CD4-positive, alpha-beta T cell treated with Interleukin-6 for 4 hours (primary cell): ENCODE measurements at places on chromosomes 12 and 14.

DNA sequence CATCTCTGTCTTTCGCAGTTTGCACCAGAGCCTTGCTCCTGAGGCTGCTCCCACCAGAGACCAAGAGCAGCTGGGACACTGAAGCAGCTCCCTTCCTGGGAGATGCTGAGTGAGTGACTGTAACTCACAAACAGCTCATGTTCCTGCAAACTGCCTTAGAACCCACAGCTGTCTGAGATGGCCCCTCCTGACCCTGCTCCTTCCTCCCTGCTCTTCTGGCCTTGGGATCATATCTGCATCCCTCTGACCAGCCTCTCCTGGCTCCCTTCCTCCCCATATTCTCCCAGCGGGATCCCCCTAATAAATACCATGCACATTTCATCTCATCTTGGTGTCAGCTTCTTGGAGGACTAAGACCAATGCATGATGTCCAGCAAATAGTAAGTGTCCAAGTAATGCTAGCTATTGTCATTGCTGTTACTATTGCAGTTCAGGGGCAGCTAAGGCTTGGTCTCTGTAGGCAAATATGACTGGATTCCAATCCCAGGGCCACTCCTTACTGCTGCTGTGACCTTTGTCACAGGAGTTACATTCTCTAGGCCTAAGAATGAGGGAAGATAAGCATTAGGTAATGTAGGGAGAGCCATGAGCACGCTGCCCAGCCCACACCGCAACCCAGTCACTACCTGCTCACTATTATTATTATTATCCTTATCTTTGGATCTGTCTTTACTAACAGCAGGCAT is 47.9 kb downstream of the SYNE3 start:
- DNase-seq: no peak

GRCh38 chr12:109721276-109721675 is 7.7 kb downstream of the FAM222A start:
- DNase-seq: no peak

GRCh38 chr12:29224572-29224971 is 75.5 kb downstream of the FAR2 start:
- no peak for DNase-seq

GRCh38 chr12:12839873-12840579 is 26.9 kb downstream of the DDX47 start:
- no peak for DNase-seq

GRCh38 chr12:104699489-104700190 is 242.9 kb downstream of the CHST11 start:
- no peak for DNase-seq

GRCh38 chr12:4954621-4955354 is 45.1 kb downstream of the KCNA1 start:
- DNase-seq: no peak

- DNase-seq: peak; percentile 44
These were observed 510 bp downstream of the ARID2 start for GRCh38 chr12:45730084-45730347.

- no peak for DNase-seq
These were observed 10.1 kb downstream of the LGALS3 start for GRCh38 chr14:55139141-55139540.

DNA sequence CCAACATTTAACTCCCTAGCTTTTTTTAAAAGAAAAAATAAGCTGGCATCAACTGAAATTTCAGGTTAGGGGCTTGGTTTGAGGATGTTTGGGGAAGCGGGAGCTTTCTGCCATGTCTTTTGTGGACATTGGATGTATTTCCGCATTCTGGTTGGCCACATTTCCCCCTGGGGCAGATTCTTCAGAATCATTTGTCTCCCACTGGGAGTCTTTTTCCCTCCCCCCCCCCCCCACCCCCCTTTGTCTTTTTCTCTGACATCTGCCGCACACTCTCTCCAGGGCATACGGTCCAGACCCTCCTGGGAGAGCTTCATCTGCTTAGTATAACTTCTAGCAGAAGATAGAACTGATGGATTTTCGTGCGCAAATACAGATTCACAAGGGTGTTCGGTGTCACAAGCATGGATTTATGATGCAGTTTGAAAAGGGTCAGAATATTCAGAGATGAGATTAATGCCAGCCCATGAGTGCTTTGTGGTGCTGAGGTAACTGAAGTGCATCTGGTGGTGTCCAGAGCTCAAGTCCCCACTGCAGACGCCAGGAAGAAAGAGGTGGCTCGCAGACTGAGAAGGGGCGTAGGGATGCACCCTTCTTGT is 40.2 kb downstream of the ETV6 start:
- no peak for DNase-seq

DNA sequence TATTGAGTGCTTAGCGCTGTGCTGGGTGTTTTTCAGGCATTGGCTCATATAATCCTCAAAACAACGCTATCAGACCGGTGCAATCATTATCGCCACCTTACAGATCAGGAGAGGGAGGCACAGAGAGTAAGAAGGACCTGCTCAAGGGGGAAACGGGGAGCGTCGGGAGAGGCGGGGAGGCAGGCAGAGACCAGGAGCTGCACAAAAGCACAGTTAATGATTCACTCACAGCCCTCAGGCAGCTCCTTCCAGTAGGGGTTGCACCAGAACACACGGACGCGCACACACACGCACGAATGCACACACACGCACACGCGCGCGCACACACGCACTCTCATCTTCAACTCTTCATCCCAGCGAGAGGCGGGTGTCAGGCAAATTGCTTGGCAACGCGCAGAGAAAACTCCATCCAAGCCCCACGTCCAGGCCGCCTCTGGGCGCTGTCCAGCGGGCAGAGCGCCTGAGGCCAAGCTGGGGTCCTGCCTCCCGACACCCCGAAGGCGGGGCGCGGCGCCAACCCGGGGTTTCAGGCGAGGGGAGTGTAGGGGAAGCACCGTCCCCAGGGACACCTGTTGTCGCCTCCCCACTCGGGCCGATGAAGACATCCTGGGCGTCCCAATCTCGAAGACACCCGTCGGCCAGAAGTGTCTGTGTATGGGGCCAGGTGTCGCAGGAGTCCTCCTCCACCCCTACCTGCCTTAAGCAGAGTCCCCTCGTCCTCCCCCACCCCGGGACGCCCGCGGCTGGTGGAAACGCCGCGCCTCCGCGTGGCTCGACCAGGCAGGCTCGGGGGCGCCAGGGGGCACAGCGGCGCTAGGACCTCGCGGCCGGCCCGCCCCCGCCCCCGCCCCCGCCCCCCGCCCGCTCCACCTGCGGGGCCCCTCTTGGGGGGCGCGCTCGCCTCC is 35.5 kb upstream of the STON2 start:
- DNase-seq: peak; percentile 20

- DNase-seq: no peak
These were observed 1.3 kb upstream of the JDP2 start for GRCh38 chr14:75426332-75427125.

DNA sequence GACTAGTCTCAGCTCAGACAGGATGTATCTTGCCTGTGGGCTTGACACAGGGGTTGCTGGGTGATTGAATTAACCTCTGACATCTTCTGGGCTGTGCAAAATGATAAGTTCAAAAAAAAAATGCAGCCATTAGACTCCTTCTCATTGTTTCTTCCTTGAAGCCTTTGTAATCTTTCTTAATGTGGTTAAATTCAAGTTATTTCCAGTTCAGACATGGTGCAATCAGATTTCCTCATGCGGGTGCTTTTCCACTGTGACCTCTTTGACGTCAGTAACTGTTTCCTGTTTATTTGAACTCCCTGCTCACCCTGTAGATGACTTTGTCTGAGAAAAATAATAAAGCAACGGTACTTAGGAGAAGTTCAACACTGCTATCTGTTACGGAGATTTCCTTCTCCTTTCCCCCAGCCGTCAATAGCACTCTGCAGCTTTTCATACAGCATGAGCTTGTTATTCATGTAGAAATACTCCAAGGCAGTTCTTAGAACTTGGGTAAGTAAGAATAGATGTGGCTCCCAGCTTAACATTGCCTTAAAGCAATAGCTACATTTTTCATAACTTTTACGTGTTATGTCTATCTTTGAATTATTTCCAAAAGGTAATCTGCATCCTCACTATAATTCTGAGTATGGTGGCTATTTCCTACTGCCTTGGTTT is 155.5 kb downstream of the PRKCH start:
- peak; percentile 68 for DNase-seq

DNA sequence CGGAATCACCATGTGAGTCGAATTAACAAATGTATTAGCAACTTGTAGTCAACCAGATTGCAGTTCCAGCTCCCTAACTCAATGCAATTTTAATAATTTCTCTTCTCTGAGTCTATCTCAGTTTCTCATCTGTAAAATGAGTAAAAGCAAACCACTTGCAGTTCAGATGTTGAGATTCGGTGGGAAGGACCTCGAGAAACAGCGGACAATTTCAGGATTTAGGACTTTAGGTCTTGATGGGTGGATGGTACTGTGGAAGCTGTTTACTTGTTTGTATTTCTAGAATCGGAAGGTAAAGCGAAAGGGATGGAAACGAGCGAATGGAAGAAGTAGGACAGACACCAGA is 510 bp upstream of the TTC8 start:
- no peak for DNase-seq

- DNase-seq: no peak
These were observed 52.3 kb downstream of the RAB35 start for GRCh38 chr12:120064054-120064940.
